Osteoblast (primary cell): ENCODE measurements at places on chromosomes 2 and 18. TPM values are rescaled to one million over a fixed set of nuclear protein-coding genes. Genes with fewer than 3 reads are reported as not detected.

DNA sequence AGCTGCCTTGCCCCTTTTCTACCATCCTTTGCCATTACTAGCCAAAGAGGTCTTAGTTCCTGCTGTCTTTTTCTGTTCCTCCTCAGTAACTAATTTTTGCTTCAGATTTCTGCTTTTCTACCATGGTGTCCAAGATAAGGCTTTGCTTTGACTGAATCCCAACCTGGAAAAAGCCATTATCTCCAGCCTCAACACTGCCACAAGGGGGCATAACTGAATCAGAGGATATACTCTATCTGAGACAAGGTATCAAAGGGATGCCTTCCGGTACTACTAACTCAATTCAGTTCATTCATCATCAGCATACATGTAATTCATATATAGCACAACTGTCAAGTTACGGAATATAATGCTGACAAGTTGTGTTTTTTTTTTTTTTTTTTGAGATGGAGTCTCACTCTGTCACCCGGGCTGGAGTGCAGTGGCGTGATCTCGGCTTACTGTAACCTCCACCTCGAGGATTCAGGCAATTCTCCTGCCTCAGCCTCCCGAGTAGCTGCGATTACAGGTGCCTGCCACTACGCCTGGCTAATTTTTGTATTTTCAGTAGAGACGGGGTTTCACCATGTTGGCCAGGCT, 11.4 kb downstream of the OSGEPL1 start:
- DNase-seq: peak; percentile 66

DNA sequence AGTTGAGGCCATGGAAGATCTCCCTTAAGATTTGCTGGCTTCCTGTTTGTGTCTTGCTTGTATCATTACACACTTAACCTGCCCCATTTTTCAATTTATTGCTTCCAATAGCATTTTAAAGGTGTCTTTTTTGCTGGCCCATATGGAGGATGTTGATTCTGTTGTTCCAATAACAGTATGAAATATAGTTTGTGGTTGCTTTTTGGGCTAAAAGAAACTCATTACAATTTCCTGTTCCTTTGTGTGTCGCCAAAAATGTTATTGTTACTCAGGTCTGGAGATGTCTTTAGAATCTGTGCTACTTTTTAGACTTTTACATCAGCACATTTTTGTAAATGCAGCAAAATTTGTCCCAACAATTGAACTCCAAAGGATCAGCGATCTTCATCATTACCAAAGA, 234.0 kb upstream of the ITGA4 start:
- no peak for DNase-seq

DNA sequence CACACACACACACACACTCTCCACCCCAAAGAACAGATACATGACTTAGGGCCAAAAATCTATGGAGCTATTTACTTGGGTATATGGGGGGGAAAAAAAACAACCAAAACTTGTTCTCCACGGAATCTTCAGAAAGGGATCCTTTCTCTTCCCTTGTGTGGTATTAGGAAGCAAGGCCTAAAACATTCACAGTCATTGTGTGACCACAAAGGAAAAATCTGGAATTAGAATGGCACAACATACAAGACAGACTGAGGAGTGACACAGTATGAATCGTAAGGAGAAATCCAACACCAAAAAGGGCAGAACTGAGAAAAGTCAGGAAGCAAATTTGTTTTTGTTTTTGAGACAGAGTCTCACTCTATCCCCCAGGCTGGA, 70.3 kb downstream of the ASXL2 start:
- no peak for DNase-seq

- DNase-seq: no peak
These were observed 65.5 kb downstream of the SLC9A4 start for GRCh38 chr2:102538491-102538890.

DNA sequence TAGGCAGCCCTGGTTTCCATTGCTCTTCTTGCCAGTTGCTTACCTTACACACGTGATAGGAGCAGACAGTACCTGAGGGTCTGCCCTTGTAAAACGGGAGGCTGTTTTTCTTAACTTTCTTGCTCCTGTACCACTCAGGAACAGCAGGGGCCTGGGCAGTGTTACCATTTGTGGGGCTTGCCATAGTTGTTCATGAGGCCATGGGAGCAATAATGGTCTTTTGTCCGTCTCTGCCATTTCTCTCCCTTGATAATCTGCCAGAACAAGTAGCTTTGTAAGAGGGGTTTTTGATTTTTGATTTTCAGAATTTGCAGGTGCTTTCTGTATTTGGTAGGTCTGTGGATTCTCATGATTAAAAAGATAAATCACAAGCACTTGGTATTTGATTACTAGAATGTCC, 259.0 kb downstream of the PHLPP1 start:
- DNase-seq: no peak

GRCh38 chr18:41690332-41691127, 264.5 kb upstream of the PIK3C3 start:
- no peak for DNase-seq

Gene ZNF521
- total RNA-seq: 27.5 and 33.6 TPM in 2 replicates
